Caco-2 (cell line): ENCODE measurements at places on chromosomes 3 and 15.

DNA sequence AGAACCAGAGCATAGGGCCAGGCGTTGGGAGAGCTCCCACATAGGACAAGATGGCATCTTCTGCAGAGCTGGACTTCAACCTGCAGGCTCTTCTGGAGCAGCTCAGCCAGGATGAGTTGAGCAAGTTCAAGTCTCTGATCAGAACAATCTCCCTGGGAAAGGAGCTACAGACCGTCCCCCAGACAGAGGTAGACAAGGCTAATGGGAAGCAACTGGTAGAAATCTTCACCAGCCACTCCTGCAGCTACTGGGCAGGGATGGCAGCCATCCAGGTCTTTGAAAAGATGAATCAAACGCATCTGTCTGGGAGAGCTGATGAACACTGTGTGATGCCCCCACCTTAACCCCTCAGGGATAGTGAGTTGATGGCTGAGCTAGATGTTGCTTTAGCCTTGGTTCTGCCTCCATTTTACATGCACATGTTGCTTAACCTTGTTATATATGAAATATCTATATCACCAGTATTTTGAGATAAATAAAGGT lies at the start of gene PYDC2:
TSS of gene PYDC2 (plus strand) at position 51 of the 483 bp plus-strand sequence. CDS start at position 51, 0 bp downstream.
- no peak for DNase-seq

- no peak for DNase-seq
Measured at GRCh38 chr3:48835650-48836366, 11.9 kb downstream of the PRKAR2A start.

GRCh38 chr3:111577798-111578685 lies 17.1 kb downstream of the ZBED2 start:
- DNase-seq = no peak

- no peak for DNase-seq
Measured at GRCh38 chr15:44130778-44131177, 64.3 kb downstream of the FRMD5 start.

GRCh38 chr3:106485802-106486201 lies 617.0 kb upstream of the CBLB start:
- DNase-seq = no peak

DNA sequence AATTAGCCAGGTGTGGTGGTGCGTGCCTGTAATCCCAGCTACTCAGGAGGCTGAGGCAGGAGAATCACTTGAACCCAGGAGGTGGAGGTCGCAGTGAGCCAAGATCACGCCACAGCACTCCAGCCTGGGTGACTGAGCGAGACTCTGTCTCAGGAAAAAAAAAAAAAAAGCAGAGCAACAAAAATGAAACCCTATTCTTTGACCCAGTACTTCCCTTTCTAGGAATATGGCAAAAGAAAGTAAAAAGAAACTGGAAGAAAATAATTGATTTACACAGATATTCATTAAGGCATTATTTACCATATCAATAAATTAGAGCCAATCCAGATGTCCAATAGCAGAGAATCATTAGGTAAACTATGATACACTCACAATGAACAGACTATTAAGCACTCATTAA lies 67.0 kb downstream of the GSK3B start:
- DNase-seq = no peak

GRCh38 chr15:43376017-43376705 lies 5.3 kb downstream of the TUBGCP4 start:
- peak; percentile 51 for DNase-seq

DNA sequence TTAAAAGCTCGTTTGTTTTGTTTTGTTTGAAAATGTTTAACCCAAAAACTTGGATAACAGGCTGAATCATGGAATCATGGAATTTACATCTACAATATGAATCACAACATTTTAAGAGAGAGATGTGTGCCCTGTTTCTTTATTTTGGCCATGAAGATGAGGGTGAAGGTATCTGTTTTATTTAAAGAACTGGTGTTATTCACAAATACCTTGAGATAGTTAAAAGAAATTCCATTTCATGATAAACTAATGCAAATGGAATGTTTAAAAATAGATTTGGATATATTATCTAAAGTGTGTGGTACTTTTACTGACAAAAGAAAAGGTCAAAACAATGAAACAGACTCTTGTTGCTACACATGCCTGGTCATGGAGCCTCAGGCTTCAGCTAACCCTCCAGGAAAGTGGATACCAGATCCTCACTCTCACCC lies 486.0 kb upstream of the CFAP20DC start:
- no peak for DNase-seq
